Mesangial cell (primary cell): ENCODE measurements at places on chromosomes 16 and 17. TPM values are rescaled to one million over a fixed set of nuclear protein-coding genes. Genes with fewer than 3 reads are reported as not detected.

The CTF1 gene
- 2.8 and 6.8 TPM in 2 replicates for total RNA-seq

The MAPK8IP3 gene
- 25.1 and 61.5 TPM in 2 replicates for total RNA-seq

The HOXB6 gene
- total RNA-seq = 14.5 and 29.4 TPM in 2 replicates

The RNF157 gene
- 2.4 and 4.9 TPM in 2 replicates for total RNA-seq

The KRT32 gene
- total RNA-seq = not detected in 2 replicates

The LPCAT2 gene
- 4.2 and 7.7 TPM in 2 replicates for total RNA-seq

The HAS3 gene
- total RNA-seq = 1.0 and 3.6 TPM in 2 replicates

The SEPTIN12 gene
- not detected in 2 replicates for total RNA-seq

The BBS2 gene
- 13.2 and 37.6 TPM in 2 replicates for total RNA-seq

The RGS11 gene
- total RNA-seq = 0.33 and 5.2 TPM in 2 replicates

The FGF11 gene
- 0.49 and 2.2 TPM in 2 replicates for total RNA-seq

The TNRC6A gene
- total RNA-seq = 15.2 and 25.2 TPM in 2 replicates

The YPEL3 gene
- total RNA-seq = 17.4 and 95.1 TPM in 2 replicates

The MYO15A gene
- 0.16 and 0.63 TPM in 2 replicates for total RNA-seq

The TMEM132E gene
- not detected in 2 replicates for total RNA-seq
